ENCODE measurements at places on chromosomes 2 and 18.
A peak's percentile ranks its signal among the peaks of the same experiment; 100 is the strongest.

DNA sequence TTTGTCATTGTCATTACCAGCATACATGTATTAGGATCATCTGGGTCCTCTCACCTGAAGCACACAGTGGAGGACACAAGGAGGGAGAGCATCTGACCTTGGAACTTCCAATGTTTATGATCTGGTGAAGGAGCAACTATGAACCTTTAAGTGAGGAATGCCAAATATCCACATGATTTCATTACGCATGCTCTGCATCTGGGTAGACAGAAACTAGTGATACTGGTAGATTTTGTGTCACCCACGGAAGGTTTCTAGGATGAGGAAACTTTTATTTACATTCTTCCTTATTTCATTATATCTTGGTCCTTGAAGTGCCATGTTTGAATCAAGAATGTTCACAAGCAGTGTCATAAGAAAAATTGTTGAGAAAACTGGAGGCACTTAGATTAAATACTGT, 32.1 kb downstream of the SPC25 start:
- DNase-seq: no peak

DNA sequence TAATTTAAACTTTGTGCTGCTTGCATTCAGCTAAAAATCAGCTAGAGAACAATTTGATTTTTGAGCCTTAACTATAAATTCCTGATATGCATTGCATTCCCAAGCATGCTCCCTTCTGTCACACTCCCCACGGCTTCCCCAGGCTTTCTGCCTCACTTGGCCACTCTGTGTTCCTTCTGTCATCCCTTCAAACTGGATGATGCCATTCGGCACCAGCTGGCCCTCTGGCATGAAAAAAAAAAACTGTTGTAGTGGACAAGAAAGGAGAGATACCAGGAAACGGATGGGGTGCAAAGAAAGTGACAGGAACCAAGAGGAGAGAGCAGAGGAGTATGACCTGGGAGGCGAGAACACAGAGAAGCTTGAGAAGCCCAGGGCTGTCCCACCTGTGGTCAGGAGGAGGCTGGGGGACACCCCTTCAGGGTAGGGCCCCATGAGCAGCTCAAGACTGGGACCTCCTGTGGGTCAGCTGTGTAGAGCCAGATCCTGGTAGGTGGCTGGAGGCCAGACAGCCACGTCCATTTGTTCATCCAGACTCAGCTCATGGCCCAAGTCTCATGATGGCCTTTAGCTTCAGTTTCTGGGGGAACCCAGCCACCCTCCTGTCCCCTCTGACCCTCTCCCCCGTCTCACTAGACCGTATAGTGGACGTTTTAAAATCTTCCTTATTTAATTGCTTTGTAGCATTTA, 211.8 kb downstream of the GBX2 start:
- DNase-seq: no peak

GRCh38 chr2:113887009-113887792, 2.7 kb upstream of the ACTR3 start:
- no peak for DNase-seq

DNA sequence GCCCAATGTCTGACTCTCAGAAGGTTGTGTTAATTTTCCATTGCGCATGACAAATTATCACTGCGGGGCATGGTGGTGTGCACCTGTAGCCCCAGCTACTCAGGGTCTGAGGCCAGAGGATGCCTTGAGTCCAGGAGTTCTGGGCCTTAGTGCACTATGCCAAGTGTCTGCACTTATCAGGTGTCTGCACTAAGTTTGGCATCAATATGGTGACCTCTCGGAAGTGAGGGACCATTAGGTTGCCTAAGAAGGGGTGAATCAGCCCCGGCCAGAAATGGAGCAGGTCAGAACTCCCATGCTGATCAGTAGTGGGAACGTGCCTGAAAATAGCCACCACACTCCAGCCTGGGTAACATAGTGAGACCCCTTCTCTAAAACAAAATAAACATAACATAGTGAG, 61.7 kb upstream of the ZNF532 start:
- no peak for DNase-seq

- DNase-seq: no peak
Observed at GRCh38 chr2:118848381-118849225, 1.2 kb upstream of the EN1 start.

DNA sequence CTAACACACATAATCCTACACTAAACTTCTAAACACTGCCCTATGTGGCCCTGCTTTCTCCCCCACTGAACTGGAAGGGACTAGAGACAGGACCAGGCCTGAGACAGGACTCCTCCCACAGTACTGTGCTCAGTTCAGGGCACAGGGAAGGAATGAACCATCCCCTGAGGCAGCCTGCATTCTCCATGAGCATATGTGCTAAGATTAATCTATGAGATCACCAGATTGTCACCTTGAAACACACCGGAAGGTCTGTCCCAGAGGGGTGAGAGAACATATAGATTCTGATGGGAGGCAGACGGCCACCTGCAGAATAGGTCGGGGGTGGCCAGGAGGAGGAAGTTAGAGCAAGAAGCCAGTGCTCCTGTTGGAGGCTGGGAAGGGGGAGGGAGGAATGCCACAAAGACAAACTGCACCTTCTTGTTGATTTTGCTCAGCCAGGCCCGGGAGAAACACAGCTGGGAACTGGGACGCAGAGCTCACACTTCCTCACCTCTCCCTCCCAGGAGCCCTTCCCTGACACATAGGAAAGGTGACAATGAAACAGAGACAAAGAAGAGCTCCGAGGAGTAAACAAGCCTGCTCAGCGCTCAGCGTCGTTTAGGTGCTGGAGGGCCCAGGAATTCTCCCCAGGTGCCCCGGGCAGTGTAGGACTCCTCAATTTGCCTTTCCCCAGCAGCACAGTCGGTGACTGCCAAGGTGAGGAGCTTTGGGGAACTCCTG, 52.1 kb downstream of the ZBTB7C start:
- no peak for DNase-seq

DNA sequence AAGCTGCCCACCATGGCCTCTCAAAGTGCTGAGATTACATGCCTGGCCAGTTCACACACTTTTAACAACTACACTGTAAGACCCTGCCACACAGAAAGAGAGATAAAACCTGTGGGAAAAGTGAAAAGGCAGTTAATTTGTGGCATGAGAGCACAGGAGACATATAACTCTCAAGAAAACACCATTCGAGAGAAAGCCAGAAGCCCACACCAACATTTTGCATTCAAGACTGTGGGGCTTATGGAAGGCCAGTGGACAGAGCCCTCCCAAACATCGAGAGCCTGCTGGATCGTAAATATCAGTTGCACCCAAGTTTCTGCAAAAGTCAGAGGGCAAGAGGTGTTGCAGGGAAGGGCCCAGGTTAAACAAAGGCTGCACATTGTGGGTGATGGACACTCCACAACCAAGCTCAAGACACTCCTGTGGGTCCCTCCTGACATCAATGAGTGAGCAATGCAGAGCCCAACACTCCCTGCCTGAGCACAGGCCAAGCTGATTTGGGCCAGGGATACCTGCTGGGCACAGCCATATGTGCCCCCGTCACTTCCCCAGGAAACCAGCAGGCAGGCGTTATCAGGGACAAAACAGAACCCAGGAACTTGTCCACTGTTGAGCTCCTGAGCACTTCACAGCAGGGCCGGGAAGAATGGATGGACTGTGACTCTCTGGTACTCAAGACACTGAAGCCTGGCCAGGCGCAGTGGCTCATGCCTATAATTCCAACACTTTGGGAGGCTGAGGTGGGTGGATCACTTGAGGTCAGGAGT, 114.4 kb downstream of the ZFP36L2 start:
- DNase-seq: no peak

DNA sequence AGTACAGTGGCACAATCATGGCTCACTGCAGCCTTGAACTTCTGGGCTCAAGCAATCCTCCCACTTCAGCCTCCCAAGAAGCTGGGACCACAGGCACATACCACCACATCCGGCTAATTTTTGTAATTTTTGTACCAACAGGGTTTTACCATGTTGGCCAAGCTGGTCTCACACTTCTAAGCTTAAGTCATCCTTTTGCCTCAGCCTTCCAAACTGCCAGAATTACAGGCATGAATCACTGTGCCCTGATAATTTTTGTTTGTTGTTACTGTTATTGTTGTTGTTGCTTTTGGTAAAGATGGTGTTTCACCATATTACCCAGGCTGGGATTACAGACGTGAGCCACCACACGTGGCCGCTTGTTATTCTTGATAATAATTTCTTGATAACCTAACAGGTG, 10.5 kb upstream of the COBLL1 start:
- no peak for DNase-seq

GRCh38 chr2:15460112-15460620, 101.0 kb downstream of the NBAS start:
- DNase-seq: no peak

DNA sequence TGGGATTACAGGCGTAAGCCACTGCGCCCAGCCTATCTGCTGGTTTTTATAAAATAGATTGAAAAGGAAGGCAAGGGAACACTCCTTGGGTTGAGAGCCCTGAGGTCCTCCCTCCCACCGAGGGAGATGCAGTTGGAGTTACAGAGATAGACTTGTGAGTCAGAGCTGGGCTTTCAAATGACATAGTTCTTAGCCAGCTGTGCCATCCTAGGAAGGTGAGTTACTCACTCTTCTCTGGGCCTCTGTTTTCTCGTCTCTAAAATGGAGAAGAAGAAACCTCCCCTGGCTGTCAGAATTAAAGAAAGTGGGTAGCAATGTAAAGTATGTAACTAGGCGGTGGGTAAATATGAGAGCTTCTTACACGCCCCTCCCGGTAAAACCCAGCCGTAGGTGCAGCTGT, 2.4 kb downstream of the LRRFIP1 start:
- no peak for DNase-seq

DNA sequence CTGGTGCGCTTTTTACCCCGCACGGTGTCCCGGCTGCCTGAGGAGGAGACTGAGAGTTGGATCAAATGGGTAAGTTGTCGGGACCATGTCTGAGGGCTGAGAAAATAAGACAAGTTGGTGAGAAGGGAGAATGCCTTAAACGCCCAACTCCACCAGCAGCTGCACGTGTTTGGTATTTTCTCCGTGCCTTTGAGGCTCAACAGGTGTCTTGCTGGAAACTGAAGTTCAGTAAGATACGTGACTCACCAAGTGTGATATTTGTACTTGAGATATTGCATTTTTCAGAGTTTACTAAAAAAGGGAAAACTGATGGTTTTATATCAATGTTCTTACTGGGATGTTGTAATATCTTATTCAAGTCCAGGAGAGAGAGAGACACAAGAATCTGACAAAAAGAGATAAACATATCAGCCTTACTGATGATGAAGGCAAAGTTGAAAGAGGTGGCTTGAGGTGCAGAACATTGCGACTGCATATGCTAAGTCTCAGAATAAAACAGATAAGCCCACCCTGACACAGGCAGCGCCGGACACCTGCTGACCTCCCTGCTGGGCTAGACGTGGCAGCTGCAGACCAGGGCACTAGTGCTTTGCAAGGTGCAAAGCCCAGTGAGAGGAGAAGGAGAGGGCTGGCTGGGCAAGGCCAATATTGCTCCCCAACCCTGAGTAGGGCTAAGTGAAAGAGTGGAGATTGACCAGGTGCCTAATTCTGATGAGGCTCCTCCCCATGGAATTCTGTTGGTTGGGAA, 33.1 kb downstream of the TRPM8 start:
- no peak for DNase-seq

DNA sequence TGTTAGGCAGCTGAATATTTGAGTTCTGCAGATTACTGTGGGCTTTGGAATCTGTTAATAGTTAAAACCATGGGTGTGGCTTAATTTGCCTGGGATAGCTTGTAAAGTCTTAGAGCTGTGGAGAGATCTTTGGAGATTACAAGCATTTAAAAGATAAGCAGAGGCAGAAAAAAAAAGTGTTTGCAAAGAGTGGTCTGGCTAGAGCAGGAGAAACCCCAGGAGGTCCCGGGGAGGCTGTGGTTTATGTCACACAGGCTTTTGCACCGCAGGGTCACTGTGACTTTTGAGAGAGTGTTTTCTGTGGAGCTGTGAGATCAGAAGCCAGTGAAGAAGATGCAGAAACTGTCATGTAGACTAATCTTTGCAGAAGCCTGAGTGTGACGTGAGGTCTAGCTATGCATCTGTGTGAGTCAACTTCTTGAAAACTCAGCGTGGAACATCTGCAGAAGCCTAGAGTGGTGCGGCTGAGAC, 49.0 kb downstream of the SETBP1 start:
- no peak for DNase-seq

DNA sequence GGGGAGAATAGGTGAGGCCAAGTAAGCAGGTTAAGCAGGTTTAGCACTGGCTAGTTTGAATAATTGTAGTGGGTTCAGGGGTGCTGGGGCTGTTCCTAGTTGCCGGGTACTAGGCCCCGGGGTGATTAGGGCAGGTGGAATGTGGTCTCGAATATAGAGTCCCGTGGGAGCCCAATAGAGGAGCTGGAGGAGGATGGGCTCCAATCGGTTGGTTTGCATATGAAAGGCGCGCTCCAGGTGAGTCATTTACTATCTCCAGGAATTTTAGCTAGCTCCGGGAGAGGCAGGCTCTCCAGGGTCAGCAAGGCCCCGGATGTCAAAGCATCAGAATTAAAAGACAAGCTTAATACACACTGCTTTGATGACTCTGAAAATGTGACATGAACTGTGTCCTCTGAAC, 304.0 kb downstream of the ZNF521 start:
- no peak for DNase-seq

DNA sequence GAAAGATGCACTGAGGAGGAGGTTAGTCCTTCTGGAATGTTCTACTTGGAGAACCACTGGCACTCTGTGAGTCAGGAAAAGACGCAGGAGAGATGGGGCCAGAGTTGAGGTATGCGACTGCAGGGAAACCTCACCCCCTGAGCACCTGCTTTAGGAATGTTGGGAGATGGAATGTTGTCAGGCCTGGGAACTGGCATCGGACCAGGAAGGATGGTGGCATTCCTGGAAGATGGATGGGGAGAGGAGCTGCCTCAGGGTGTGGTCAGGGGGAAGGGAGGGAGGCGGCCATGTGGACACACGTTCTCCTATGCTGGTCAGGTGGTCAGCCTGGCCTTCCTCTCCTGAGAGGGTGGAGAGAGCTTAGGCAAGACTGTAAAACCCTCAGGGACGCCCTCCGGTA, 146.3 kb downstream of the CELF4 start:
- no peak for DNase-seq

- no peak for DNase-seq
Observed at GRCh38 chr2:24163601-24164000, 11.3 kb upstream of the FAM228A start.

DNA sequence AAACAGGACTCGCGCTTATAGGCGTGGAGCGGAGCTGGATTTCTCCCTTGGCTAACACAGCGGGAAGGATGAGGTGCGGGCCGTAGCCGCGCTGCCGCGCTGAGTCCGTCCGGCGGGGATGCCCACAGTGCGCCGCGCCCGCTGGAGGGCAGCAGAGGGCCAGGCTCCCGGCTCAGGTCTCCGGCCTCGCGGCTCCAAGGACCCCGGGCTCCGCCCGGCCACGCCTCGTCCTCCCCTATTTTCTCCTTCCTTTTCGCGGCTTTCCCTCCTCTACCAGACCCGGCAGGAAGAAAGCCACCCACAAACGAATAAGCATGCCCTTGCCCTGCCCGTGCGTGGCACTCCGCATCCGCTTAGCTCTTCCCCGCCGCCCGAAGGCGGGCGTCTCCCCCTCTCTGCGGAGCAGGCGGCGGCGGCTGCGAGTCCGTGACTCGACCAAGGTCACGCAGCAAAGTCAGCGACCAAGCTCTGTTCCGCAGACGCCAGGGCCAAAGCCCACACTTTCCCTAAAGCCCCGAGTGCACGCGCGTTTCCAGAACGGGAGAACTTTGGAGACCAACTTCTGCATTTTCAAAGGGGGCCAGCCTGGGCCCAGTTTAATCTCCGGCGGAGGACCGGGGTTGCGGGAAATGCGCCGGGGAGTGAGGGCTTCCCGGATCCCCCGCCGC, 48.5 kb downstream of the KCNIP3 start:
- DNase-seq: peak; percentile 65

GRCh38 chr2:169824373-169825333, at the start of gene METTL5:
METTL5 (minus strand) TSS chr2:169824905; CDS start chr2:169824597, 308 bp downstream.
- peak; percentile 82 for DNase-seq
